Right renal pelvis (tissue), 4 donors: ENCODE measurements at places on chromosomes 6 and 20.

DNA sequence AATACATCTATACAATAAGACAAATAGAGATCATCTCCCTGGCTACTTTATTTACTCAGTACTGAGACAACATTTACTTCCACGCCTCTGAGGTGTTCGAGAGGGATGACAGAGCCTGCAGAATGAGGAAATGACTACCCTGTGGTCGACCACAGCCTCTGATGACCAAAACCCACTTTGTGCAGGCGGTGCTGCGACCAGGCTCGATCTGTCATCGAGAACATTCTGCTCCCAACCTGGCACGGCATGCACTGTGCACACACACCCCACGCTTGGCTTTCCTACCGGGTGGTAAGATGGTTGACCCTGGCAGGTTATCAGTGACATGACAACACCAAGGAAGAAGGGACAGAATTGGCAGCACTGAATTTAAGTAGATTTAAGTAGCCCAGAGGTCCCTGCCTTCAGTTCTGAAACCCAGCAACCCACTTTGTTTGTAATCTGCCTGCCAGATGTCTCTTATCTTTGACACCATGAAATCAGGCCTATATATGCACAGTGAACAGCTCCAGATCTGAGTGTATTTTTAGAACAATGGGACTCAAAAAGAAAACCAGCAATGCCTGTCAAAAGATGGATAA, 42.6 kb downstream of the TTI1 start:
- no peak for DNase-seq

GRCh38 chr6:81451787-81452186, 300.7 kb downstream of the TENT5A start:
- DNase-seq: no peak

GRCh38 chr6:128443553-128443952, 76.8 kb downstream of the PTPRK start:
- DNase-seq: no peak

DNA sequence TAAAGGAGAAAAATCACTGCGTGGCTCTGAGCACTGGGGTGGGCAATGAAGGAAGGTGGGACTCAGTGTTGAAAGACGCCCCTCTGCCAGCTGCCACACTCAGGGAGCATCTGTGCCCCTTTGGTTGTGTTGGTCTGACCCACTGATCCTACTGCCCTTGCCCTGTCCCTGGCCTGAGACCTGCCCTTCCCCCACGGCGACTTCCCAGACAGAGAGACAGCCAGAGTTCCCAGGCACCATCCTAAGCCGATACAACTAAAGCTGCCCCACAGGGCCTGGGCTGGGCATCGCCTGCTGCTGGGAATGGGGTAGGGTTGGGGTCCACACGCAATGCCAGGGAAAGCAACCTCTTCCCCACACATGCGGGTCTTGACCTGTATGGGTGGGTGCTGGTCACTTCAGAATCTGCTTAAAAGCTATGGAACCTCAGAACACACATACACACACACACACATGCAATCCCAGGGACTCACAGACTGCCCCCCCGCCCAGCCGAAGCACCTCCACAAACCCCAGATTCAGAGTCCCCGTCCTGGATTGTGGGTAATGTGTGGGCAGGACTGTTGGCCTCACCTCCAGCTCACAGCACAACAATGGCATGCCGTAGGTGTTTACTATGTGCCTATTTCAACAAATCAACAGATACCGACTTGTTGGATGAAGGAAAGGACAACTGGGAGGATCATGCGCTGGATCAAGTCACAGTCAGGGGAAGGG, 10.9 kb upstream of the SPDEF start:
- DNase-seq: no peak

DNA sequence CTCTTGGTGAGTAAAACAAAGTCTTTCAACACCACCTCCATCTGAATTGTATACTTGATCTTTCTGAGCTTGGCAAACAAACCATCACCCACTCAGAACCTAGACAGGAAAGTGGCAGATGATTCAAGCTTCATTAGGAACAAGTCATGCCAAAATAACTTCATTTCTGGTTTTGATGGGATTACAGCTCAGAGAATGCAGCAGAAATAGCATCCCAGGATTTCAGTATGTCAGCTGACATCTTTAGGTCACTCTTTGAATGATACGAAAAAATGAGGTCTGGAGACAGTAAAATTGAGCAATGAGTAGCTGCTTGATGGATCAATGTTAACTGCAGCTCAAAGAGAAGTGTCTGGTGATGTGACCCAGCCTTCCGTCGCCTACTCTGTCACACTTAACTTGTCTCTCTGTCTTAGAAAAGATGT, 92.4 kb downstream of the GJA10 start:
- DNase-seq: no peak

GRCh38 chr20:57691699-57692098, 18.1 kb downstream of the PMEPA1 start:
- DNase-seq: no peak

- no peak for DNase-seq
These were observed 97.8 kb downstream of the NKAIN2 start for GRCh38 chr6:123901436-123901835.

- DNase-seq: no peak
These were observed 259.9 kb downstream of the DLL1 start for GRCh38 chr6:170030821-170031471.

GRCh38 chr6:3516092-3516491, 59.2 kb upstream of the SLC22A23 start:
- DNase-seq: no peak

- no peak for DNase-seq
These were observed 17.1 kb upstream of the ADRM1 start for GRCh38 chr20:62285722-62286121.

DNA sequence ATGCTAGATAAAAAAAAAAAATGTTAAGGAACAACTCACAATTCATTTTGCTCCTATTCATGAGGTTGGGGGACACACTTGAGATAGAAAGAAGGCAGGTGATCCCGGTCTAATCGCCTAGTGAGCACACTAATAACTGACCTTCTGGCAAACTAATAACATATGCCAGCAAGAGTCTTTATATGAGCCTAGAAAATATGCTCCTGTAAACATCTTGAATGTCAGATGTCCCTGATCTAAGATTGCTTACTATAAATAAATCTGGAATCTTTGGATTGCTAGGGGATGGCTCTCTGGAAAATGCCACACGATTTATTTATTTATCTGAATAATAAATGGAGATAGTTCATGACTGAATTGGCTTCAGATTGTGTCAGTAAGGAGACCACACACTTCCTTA, 821.9 kb downstream of the GRIK2 start:
- DNase-seq: no peak

DNA sequence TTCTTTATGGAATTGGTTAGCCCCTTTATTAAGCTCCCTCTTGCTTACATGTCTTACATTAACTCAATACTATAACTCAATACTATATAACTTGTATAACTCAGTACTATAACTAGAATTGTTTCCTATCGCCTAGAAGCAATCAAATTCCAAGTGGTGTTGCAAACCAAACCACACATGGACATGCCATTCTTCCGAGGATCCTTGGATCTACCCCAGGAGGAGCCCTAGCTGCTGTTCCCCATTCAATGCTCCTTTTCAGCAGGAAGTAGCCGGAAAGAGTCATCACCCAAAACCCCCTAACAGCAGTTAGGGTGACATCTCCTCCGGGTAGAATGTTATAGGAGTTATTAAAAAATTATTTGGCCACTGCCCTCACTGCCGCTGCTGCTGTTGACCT, 40.5 kb downstream of the PLN start:
- no peak for DNase-seq

GRCh38 chr6:56963043-56963442, 8.1 kb downstream of the BEND6 start:
- no peak for DNase-seq

DNA sequence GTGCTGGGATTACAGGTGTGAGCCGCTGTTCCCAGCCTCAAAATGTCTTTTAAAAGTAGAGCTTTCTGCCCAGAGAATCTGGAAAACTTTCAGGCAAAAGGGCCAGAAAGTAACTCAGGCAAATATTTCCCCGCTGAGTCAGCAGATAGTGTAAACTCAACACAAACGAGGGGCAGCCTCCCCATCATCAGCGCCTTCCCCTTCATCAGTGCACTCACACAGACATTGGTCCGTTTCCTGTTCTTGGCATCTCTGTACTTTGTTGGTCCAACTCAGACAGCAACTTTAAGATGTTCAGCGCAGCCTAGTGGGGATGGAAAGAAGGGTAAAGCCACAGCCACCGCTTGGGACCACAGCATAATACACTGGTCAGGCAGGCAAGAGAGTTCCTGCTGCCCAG, 69.5 kb downstream of the CSE1L start:
- no peak for DNase-seq

GRCh38 chr6:147961481-147962141, 381.0 kb upstream of the SASH1 start:
- no peak for DNase-seq

- DNase-seq: no peak
These were observed 669 bp upstream of the TMEM30A start for GRCh38 chr6:75285283-75285639.

- peak; percentile 65 for DNase-seq
These were observed 8.5 kb downstream of the IYD start for GRCh38 chr6:150377211-150377781.

- peak; percentile 88 for DNase-seq
These were observed 9.6 kb downstream of the OR2B2 start for GRCh38 chr6:27902335-27903314.

DNA sequence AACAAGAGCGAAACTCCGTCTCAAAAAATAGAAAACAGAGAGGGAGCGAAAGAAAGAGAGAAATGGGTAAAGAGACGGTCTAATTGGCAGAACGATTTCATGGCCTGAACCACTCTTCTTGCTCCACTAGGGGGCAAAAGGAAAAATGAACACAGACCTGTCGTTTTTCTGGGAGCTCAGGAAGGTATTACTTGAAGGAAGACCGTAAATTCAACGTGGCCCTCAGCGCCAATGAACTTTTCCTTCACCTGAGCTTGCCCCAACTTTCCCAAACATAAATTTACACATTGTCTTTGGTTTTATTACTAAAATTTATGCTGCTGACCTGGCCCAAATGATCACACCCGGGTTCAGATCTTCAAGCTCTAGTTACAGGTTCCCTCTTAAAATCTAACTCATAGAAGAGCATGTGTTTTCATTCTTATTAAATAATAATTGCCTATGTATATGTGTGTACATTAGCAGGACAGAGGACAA, 67.3 kb downstream of the ATP9A start:
- DNase-seq: no peak

DNA sequence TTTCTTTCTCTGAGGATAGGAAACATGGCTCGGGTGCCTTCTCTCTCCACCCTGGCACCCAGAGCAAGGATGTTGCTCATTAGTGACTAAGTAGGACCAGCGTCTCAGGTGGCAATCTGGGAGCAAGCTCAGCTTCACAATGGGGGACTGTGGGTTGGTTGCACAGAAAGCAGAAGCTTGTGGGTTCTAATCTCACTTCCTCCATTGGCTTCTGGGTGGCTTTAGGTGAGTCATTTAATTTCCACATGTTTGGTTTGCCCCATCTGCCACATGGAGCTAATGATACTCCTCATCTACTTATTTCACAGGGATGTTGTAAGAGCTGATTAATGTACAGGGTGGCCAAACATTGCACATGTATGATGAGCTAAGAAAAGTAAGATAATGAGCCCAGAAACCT, 54.8 kb upstream of the AKIRIN2 start:
- no peak for DNase-seq

- DNase-seq: no peak
These were observed 80.7 kb upstream of the CCN6 start for GRCh38 chr6:111973118-111973761.

DNA sequence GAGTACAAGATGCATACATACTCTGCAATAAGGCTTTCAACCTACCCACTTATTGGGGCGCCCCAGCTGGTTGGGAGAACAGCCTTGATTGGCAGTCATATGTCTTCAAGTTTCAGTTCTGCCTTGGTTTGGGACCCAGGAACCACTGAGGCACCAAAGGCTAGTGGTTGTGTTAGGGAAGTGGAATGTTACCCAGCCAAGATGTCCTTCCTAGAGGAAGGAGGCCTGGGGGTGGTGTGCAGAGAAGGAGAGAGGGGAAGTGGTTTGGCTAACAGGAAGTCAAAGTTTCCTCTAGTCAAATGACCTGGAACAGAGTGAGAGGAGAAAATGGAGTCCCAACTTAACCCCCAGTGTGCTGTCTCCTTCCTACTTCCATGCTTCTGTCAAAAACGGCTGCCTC, 59.4 kb downstream of the CD164 start:
- no peak for DNase-seq

DNA sequence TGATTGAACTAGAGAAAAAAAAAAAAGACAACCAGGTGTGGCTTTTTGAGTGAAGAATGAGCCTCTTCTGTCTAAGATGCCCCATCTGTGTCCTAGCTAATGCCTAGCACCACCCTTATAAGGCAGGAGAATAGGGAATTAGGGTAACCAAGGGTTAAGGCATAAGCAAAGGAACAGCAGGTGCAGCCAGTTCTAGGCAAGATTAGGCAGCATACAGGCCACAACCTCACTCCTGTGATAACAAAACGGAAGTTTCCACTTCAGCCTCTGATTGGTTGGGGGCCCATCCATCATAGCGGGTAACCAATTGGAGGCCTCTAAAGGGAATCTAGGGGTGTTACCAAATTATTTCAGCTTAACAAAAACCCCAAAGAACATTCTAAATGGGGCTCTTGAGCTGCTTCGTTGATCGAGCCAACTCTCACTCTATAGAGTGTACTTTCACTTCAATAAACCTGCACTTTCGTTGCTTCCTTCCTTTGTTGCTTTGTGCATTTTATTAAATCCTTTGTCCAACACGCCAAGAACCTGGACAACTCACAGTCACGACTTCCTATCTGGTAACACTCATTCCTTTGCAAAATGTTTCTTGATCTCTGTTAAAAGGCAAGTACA, 61.9 kb upstream of the TAGAP start:
- no peak for DNase-seq

DNA sequence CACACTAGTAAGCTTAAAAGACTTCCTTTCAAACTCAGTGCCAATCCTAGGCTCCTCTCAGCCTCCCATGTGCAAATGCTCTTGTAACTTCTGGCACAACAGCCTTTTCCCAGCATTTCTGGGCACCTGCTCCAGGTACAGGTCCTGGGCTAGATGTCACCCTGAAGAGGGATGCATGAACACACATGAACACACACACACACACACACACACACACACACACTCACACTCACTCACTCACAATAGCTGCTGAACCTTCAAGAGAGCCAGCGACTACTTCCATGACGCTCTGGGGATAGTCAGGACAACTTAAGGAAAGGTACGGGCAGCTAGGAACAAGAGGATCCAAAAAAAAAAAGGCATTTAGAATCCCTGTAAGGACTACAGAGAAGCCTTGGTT, 122.8 kb downstream of the INSM1 start:
- DNase-seq: no peak

GRCh38 chr6:10395171-10395703, 19.6 kb downstream of the TFAP2A start:
- DNase-seq: no peak
